ENCODE measurements at places on chromosomes 1 and 21.
A peak's percentile ranks its signal among the peaks of the same experiment; 100 is the strongest.

- no peak for DNase-seq
Observed at GRCh38 chr1:87329526-87330056, 911 bp downstream of the LMO4 start.

DNA sequence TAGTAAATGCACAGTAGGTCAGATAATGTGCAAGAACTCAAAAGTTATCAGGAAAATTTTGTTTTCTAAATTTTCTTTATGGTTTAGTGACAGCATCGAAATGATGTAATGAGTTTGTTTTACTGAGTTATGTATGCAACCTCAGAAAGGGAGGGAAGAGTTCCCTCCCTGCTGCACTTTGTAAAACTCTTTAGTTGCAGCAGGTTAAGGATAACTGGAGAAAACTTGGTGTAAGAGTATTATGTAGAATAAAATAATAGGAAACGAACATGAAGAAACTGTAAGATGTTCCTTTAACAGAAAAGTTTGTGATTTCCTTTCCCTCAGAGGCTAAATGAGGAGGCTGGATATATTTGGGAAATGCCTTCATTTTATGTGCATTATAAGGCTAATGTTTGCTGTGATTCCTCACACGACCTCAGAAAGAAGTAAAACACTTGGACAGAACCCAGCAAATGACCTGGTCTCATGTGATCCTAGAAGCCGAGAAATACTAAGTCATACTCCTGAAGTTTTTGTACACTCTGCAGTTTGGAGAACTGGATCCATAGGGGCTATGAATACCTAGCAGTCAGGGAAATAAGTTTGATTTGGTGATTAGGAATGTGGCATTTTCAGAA lies 35.4 kb downstream of the ADGRL2 start:
- DNase-seq: no peak

DNA sequence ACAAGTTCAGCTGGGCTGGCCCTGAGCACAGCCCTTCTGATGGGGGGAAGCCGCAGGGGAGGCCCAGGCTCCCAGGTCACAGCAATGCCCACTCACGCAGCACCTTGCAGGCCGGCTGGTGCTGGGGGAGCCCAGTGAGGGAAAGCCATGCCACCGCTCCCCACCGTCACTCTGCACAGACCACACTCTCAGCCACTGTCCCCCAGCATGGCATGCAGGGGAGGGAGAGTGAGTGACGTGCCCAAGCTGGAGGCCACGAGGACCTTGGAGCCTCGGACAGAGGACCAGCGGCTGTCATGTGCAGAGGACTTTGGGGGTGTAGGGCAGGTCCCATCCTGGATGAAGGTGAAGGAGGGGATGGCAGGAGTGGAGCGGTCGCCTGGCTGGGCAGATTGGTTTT lies 25.1 kb downstream of the SLC45A1 start:
- no peak for DNase-seq

DNA sequence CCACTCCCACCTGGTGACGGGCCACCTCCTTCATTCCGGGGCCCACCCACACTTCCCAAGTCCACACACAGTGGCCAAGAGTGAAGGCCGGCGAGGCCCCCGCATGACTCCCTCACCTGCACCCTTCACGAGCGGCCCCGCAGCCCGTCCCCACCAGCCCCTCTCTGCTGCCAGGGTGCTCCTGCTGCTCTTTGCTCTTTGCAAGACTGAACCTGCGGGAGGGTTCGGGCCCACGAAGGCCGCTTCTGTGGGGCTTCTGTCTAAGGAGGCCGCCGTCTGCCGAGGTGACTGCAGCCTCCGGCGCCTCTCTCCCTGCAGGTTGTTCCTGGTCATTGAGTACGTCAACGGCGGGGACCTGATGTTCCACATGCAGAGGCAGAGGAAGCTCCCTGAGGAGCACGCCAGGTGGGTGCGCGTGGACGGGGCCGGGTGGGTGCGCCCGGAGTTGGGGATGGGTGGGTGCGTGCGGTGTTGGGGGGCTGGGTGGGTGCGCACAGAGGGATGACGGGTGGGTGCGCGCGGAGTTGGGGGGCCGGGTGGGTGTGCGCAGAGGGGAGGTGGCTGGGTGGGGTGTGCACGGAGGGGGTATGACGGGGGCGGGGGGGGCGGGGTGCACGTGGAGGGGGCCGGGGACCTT lies 25.3 kb downstream of the FAAP20 start:
- no peak for DNase-seq

- DNase-seq: no peak
Observed at GRCh38 chr1:91799159-91799558, 86.8 kb downstream of the TGFBR3 start.

DNA sequence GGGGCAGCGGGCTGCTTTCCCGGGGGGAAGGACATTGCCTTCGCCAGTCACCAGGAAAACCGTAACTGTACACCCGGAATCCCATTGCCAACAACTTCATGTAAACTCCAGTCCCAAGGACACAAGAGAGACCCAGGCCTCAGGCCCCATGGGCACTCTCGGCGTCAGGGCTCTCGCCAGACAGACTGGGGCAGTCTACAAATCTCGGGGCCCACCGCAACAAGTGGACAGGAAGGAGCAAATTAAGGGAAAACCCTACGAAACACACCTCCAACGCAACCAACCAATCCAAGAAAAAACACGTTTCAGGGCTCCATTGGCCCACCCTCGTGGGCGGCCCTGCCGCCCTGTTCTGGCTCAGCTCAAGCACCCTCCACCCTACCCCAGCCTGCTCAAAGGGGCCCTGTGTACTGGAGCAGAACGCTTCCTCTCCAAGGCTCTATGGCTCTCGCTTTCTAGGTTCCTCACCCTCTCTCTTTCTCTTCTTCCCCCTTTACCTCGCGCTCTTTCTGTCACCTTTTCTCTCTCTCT lies 4.6 kb upstream of the ZNF678 start:
- peak; percentile 20 for DNase-seq

DNA sequence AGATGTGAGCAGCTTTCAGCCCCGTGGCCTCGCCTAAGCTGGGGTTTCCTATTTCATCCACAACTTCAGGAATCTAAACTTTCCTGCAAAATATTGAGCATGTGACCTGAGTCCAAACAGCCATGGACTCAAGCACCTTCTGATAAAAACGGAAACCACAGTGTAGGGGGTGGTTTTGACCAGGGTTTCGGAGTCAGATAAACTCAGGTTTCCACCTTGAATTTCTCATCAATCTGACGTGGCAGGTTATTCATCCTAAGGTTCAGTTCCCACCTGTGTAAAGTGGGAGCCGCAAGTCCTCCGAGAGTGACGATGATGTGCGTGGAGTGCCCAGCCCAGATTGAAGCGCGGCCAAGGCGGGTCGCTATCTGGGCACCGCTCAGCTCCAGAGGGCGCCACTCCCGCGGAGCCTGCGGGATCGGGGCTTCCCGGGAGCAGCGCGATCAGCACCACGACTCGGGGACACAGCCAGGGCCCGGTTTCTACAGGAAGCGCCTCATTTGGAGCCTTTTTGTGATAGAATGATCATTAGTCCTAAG lies 871 bp upstream of the ETS2 start:
- no peak for DNase-seq

DNA sequence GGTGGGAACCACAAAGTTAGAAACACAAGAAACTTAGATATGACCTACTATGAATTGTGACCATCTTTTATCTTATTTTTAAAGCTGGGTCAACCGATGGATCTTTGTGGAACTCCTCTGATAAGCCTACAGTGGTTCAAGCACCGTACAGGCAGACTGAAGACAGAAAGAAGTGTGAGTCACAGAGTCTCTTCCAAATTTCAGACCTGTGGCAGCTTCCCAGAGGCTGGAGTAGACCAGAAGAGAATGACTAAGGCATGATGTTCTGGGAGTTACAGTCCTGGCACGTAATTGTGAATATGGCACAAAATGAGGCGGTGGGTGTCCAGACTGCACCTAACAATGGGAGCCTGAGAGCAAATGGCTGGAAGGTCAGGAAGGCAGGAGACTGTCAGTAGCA lies 70.0 kb downstream of the LMO4 start:
- DNase-seq: no peak

DNA sequence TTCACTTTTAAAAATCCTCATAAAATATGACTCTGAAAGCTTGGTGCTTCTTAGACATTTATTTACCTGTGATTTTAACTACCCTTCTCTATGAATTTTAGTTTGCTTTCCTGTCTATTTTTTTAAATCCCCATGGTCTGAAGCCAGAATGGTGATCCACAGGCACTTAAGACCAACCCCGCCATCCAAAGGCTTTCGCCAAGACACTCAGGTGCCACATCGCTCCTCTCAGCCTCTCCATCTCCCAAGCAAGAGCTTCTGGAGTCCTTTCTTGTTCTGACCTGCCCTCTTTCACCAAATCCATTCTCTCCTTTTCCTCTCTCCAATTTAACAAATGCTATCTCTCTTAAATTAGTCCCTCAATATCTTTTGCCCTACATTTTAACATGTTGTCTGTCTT lies 464.6 kb downstream of the PCP4 start:
- DNase-seq: no peak

GRCh38 chr21:38863291-38863690 lies 57.6 kb downstream of the ETS2 start:
- DNase-seq: no peak

DNA sequence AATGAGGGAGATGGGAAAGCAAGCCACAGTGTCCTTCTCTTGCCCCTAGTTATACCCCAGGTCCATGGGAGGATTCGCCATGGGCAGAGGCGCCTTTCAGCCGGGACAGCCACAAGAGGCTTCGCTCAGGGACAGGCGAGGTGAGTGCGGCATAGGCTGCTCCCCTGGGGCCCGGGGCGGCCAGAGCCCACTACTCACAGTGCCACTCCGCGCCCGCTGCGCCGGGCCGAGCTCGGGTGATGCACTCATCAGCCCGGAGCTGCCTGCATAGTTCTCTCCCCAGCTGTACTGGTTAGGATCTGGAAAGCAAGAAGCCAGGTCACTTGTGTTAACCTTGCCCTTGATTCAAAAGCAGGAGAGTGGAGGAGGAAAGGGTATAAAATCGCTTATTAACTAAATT lies 8.4 kb downstream of the PANK4 start:
- no peak for DNase-seq

DNA sequence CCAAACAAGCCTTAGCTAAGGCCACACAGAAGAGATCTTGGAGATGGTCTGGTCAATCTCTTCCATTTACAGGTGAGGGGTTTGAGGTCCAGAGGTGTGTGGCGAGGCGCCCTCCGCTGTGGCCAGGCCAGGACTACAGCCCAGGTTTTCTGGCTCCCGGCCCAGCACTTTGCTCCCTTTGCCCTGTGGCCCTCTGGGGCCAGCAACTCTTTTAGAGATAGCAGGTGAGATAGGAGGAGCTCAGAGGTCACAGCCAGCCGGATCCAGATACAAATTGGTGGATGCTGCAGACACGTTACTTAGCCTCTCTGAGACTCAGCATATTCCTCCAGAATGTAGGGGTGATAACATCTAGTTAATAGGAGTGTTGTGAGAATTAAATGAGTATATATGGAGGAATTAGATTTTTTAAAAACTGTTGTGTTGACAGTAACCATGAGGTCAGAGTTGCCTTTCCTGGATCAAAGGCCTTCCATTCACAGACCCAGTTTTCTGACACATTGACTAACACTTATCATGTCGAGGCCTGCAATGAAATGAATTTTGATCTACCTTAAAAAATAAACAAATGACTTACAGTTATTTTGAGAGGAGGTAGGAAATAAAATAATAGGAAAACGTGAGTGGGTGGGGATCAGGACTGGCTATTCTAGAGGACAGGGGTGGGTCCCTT lies 16.6 kb downstream of the TEX35 start:
- no peak for DNase-seq

DNA sequence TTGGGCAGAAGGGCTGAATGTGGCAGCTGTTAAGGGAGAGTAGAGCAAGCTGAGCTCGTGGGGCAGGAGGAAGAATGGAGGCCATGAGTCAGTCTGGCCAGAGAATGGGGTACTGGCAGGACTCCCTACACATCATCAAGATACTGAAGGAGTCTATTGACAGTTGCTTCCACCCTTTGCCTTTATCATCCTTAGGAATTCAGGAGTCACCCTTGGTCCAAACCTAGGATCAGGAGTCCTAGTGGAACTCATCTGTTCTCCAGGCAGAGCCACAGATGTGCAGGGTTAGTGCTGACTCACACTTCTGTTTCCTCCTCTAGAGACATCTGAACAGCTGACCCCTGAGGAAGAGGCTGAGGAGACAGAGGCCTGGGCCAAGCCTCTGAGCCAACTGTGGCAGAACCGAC lies 18.7 kb upstream of the ST3GAL3 start:
- no peak for DNase-seq

GRCh38 chr1:242736611-242737010 lies 212.1 kb upstream of the PLD5 start:
- no peak for DNase-seq

DNA sequence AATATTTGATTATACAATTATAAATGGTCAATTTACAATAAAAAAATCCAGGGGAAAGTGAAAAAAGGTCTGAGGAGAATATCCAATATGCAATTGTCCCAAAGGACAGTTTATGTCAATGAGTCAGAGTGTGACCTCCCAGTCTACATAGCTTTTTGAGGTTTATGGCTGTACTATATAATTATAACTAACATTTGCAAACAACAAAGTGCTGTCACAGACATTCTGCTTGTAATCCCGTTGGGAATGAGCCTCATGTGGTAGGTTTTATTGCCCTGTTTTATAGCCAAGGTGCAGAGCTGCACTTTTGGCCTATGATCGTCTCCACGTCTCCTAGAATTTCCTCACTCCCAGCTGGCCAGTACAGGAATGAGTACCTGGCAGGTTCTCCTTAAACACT lies 103.8 kb downstream of the ADSS2 start:
- DNase-seq: no peak

- DNase-seq: no peak
Observed at GRCh38 chr1:195933835-195934234, 674.4 kb downstream of the KCNT2 start.

- DNase-seq: no peak
Observed at GRCh38 chr21:16942703-16943102, 570.1 kb upstream of the CXADR start.

GRCh38 chr1:208410409-208410808 lies 166.2 kb upstream of the PLXNA2 start:
- DNase-seq: no peak

DNA sequence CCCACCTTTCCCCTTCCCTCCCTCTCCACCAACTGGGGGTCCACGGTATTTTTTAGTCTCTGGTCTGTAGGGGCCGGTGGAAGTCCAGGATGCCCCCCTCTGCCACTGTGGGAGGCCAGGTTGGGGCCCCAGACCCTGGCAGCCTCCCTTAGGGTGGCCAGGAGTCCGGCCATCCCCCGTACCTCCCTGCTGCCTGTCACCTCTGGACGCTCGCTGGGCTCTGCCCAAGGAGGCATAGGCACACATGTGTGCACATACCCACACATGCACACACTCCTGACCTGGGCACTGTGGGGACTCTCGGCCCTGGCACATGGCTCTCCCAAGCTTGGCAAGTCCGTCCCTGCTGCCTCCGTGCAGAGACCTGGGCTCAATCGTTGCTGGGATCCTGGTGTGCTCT lies 53.0 kb downstream of the DISP3 start:
- DNase-seq: no peak

DNA sequence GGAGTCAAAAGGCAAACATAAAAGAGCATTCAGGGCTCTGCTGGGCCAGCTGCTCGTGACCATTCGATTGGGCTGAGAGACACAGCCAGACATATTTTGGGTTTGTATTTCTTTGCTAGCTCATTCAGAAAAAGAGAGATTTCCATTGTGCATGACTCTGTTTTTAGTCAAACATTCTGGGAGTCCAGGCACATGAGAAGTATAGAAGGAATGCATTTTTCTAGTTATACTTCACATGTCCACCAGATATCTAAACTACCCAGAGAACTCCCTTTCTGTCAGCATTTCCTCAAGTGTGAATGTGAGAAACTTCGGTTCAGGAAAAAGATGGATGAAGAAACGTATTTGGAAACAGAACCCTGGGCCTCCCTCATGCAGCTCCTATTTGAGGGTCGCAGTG lies 6.3 kb upstream of the KCNE1 start:
- no peak for DNase-seq

Measured in left kidney (tissue), 8 donors.